Cardiac muscle cell (in vitro differentiated cells and primary cell): ENCODE measurements at places on chromosomes 4 and X.

GRCh38 chr4:146957237-146957636, 11.6 kb upstream of the TTC29 start:
- DNase-seq = no peak

DNA sequence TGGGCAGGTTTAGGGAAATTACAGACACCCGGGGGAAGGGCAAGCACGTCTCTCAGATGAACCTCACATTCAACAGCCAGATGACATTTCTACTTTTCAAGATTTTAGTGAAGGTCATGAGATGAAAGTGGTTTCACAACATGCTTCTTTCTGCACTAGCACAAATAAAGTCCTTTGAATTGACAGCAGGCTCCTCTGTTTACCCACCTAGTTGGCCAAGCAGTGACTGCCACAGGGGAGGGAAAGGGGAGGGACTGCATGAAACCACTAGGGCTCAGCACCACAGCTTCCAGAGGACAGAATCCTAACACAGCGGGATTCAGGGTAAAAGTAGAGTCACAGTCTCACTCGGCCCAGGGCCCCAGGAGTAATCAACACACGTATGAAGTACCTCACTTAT, 6.2 kb downstream of the RAB40A start:
- DNase-seq = no peak

GRCh38 chrX:9127986-9128385, 94.1 kb upstream of the FAM9B start:
- DNase-seq = no peak

GRCh38 chrX:132226169-132226568, 6.9 kb upstream of the RAP2C start:
- peak; percentile 35 for DNase-seq

DNA sequence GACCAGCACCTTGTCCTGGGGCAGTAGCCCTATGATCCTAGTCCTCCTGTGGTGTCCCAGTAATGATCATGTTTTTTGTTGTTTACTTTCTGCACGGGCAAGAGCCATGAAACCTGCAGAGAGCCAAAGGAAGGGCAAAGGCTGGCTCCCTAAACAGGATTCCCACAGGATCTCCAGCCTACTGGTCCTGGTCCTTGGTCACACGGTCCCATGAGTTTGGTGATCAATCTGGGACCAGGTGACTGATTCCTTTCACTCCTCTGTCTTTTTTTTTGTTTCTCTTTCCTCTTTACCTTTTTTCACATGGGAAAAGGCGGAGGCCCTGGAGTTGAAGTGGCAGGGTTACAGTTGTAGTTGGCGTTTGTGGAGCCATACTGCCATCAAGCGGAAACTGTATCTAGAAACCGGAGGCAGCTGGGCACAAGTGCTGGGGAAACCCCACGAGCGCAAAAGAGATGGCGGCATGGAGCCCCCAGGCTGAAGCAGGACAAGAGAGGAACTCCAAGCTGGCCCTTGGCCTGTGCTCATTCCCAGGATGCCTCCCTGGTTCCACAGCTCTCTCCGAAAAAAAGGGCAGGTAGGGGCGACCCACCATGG, 34.6 kb downstream of the NBDY start:
- DNase-seq = no peak

DNA sequence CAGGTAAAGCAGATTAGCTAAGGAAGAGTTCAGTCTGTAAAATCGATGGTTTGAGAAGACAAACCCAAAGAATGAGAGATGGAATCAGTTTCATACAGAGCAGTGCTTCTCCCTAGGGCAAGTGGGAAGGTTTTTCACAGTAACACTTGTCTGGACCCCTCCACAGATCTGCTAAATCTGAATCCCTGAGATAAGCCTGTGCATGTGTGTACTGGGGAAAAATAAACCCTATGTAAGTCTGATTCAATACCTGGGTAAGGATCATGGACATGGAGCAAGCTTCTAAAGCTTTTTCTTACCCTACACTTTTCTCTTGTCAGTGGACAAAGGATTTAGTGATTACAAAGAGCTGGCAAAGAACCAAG, 13.6 kb downstream of the ELOVL6 start:
- no peak for DNase-seq
